ENCODE measurements at places on chromosomes 1 and 21.

DNA sequence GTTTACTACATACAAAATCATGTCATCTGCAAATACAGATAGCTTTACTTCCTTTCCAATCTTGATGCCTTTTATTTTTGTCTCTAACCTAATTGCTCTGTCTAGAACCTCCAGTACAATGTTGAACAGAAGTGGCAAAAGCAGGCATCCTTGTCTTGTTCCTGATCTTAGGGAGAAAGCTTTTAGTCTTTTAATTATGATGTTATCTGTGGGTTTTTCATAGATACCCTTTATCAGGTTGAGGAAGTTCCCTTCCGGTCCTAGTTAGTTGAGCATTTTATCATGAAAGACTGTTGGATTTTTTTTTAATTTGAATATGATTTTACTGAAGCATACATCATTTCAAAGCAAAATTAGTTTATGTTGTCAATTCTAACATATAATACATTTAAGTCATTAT, 45.7 kb upstream of the DISC1 start:
- no peak for DNase-seq

DNA sequence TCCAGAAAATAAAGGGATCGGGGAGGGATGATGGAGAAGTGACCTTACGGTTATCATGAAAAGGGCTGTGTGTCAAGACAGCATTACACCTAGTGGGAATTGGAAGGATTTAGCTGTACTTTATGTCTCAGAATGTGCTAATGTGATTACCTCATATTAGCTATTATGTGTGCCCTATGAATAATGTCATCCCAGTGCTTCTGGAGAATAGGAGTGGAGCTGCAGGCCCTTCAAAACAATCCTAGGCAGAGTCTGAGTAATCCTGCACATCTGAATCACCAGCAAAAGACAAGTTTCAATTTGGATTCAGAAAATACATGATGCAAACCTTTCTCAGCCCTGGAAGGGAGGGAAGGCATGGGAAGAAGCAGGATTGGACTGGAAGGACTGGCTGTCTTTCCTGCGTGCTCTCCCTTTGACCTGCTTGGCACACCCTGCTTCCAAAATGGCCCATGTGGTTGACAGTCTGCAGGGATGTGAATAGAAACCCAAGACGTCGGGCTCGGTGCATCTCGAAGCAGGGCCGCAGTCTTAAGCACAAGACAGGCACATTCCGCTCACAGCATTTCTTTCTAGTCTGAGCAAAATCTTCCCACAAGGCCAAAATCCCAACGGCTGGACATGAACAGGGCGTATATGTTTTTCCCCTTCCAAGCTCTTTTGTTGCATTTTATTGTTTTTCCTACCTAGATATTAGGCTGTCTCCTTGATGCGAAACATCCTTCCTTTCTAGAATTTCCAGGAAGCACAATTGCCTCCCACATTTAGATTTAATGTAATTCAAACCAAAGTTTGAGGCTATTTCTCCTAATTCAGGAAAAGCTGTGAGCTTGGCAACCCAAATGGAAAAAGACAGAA, 54.3 kb upstream of the TARBP1 start:
- no peak for DNase-seq

DNA sequence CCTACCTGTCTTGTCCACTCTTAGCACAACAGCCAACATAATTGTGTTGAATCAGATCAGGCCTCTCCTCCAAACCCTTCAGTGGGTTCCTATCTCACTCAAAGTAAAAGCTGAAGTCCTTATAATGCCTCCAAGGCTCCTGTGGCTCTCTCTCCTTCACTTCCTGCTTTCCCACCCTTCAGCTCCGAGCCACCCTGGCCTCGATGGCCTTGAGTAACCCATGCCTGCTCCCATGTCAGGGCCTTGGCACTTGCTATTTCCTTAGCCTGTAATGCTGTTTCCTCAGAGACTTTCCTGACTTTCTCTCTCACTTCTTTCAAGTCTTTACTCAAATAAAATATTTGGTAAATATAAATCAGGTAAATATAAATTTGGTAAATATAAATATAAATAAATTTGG, 8.1 kb upstream of the PLEKHM2 start:
- no peak for DNase-seq

DNA sequence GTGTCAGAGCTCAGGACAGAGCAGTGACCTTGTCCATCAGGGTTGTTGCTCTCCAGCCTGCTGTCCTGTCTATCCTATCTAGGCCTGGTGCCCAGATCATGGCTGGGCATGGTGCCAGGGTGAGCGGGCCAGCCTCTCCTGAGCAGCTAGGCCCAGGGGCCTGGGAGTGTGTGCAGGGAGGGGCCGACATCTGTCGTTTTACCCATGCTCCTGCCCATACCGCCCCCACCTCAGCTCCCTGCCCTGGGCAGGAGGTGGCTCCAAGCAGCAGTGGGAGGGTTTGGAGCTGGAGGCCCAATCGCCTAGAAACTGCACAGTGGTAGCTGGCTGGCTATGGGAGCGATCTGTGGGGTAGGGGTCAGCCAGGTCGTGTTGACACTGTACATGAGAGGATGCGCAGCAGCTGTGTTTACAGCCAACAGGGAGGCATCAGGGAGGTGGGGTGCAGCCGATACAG, 6.5 kb downstream of the INSRR start:
- DNase-seq, result no peak

GRCh38 chr1:66436378-66437135, 97.4 kb upstream of the SGIP1 start:
- DNase-seq, result peak; percentile 54

DNA sequence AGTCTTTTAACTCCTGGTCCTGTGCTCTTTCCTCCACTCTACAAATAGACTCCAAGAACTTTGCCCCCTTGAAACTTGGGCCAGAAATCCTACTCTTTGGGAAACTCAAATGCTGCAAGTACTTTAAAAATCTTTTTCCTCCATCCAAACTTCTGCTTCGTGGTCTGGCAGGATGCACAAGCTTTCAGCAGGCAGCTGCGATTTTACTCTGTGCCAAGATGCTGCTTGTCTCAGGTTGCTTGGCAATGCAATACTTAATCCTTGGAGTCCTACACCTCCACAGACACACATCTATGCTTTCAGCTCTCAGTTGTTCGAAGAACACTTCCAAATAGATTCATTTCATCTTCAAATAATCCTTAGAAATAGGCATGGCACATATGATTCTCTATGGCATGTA, 435.3 kb upstream of the USP24 start:
- DNase-seq, result no peak

DNA sequence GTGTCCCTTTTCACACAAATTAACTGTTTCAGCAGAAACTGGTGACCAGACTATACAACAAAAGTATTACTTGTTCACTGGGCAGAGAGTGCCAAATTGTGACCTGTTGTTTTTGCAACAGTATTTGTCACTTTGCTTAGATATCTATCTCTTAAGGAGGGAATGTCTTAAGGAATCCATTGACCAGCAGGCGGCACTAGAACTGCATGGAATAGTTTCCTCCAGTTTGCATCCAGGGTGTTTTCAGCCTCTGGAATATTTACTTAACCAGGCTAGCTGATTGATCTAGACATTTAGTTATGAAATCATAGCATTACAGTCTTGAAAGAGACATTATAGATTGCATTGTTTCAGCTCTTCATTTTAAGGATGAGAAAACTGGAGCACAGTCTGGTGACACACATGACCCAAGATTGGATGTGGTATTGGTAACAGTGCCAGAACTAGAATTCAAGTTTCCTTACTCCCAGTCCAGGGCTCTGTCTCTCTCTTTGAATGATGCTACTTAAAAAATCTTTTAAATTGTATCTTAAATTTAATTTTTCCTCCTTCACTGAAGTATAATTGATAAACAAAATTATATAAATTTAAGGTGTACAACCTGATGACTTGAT, 16.9 kb downstream of the RPTN start:
- no peak for DNase-seq

DNA sequence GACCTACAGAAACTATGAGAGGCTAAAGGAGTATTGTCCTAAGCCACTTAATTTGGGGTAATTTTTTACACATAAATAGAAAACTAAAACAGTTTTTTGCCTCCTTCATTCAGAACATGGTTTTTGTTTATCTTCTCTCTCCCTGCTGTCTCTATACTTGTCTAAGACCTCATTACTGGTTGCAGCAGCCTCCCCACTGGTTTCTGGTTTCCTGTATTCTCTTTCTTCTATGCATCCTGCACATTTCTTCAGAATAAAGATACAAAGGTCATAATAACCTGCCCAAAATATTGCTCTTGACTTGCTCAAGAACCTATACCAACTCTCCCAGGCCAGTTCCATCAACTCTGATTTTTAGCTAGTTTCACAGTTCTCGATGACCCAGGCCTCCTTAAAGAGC, 19.8 kb upstream of the BOLA1 start:
- DNase-seq, result no peak

DNA sequence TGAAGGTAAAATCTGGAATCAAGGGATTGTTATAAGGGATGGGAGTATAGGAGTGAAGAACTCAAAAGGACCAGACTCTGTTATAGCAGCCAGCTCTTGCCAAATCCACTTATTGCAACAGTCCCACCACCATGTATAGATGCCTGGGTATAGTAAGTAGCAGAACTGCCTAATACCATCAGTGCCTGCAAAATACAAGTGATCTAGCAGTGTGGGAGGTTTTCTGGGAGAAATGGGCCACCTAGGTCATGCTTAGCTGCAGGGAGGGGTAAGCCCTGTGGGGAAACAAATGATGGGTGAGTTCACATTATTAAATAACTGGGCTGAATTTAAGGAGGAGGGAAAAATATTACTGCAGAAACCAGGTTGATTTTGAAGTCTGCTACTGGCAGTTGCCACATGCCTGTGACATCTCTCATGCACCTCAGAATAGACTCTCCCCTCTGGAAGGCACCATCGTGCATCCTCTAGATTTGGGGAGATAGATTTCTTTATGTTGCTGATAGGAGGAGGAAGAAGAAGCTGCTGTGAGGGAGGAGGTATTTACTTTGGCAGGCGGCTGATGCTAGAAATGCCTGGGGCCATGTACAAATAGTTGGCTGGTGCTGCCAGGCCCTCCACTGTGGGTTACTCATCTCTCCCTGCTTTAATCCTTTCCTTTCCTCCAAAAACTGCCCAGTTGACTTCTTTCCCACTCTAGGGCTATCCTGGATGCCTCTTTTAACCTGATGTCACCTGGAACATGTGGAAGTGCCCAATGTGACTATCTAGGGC, 27.5 kb downstream of the HLX start:
- DNase-seq, result no peak

- no peak for DNase-seq
These were observed 101.6 kb downstream of the TLR5 start for GRCh38 chr1:223041481-223041880.

DNA sequence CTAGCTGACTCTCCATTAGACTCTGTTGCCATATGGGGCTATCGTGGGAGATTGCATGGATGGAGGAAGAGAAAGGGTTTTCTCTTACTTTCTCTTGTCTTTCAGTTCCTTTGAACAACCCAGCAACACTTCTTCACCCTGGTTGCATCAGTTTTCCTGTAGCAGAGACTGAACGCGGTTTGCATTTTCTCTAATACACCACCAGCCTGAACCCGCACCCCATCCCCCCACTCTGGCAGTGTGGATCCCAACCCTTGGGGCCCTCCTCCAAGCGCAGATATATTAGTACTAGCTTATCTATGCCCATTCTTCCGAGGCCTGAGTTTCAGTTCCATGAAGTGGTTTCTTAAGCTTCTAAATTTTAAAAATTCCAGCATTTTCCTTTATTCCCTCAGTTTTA, 12.6 kb downstream of the DR1 start:
- no peak for DNase-seq

DNA sequence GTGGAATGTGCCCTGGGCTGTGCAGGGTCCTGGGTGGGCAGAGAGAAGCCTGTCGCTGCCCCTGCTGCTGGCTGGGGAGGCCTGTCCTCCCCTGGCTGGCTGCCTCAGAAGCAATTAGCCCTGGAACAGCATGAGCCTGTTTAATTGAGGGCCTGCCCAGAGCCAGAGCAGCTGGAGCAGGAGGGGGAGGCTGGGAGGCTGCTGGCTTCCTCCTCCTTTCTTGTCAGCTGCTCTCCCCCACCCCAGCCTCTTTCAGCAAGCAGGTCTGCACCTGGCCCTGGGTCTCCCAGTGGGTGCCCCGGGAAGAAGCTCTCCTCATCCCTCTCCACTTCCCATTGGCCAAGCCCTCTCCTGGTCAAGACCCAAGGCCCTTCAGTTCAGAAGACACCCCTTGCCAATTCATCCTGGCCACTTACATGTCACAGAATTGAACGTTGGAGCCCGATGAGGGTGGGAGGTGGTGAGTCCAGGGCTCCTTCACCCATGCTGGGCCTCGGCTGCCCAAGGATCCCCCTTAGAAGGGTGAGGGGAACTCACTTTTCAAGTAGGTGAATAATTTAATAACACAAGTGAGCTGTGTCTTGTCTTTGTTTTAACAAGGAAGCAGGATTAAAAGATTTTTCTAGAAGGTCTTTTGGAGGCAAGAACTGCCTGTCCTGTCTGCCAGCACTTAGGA, 13.2 kb downstream of the AMPD2 start:
- DNase-seq, result no peak

DNA sequence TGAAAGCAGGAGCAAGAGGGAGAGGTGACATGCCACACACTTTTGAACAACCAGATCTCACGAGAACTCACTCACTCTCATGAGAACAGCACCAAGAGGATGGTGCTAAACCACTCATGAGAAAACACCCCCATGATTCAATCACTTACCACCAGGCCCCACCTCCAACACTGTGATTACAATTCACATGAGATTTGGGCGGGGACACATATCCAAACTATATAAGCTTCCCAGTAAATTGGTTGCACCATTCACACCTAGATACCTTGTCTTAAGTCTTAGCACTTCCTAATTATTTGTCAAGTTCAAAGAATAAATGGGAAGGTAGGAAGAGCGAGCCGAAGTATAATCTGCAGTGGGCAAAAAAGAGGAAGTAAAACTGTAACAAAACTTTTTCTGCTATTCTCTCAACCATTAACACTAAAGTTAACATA, 34.3 kb downstream of the AMY1C start:
- no peak for DNase-seq

DNA sequence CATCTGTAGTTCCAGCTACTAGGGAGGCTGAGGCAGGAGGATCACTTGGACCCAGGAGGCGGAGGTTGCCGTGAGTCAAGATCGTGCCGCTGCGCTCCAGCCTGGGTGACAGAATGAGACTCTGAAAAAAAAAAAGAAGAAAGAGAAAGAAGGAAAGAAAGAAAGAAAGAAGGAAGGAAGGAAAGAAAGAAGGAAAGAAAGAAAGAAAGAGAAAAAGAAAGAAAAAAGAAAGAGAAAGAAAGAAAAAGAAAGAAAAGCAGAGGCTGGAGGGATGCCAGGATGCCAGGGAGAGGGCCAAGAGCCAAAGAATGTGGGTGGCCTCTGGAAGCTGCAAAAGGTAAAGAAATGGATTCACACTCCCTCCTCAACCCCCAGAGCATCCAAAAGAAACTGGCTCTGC, 8.2 kb upstream of the KCNE2 start:
- DNase-seq, result no peak

- DNase-seq, result no peak
These were observed 1.9 kb downstream of the SH3BGR start for GRCh38 chr21:39453571-39454179.

Data from CD4-positive, alpha-beta T cell treated with Interleukin-1 beta for 1 hour (primary cell).